ENCODE measurements at places on chromosomes 16 and 17. TPM values are rescaled to one million over a fixed set of nuclear protein-coding genes. Genes with fewer than 3 reads are reported as not detected.

GRCh38 chr17:61398721-61399130, 917 bp upstream of the TBX2 start:
- DNase-seq = no peak

GRCh38 chr17:67520252-67520906, 143.3 kb downstream of the PITPNC1 start:
- DNase-seq = no peak

GRCh38 chr17:60303406-60304099, 88.4 kb downstream of the USP32 start:
- no peak for DNase-seq

GRCh38 chr16:10685709-10686108, 9.0 kb downstream of the TEKT5 start:
- DNase-seq = no peak

DNA sequence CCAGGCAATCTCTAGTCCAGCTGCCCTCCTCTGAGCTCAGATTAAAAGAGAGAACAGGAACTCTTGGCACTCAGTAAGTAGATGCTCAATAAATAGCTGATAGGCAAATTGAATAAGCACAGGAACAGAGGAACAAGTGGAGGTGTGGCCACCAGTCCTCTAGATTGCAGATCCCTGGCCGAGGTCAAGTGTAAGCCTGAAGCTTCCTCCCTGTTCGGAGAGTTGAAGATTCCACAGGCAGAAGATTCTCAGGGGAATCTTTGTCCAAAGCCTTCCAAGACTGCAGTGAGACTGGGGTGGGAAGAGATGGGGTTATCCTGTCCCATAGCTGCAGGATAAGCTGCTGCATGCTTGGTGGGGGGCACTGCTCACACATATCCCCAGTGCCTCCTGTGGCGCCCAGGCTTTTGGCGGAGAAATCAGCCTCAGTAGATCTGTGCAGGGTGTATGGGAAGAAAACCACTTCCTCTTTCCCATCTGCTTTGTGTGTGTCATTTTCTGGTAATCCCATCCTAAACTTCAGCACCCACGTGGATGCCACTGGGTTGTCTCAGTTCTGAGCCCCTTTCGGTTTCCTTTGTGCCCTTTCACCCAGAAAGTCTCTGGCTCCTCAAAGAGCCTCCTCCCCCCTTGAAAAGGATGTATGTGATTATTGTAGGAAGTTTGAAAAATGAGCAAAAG, 12.1 kb downstream of the CD300A start:
- no peak for DNase-seq

GRCh38 chr16:35792516-35793285, 2333.3 kb downstream of the TP53TG3F start:
- DNase-seq = no peak

GRCh38 chr17:64223283-64223682, 39.8 kb downstream of the TEX2 start:
- no peak for DNase-seq

DNA sequence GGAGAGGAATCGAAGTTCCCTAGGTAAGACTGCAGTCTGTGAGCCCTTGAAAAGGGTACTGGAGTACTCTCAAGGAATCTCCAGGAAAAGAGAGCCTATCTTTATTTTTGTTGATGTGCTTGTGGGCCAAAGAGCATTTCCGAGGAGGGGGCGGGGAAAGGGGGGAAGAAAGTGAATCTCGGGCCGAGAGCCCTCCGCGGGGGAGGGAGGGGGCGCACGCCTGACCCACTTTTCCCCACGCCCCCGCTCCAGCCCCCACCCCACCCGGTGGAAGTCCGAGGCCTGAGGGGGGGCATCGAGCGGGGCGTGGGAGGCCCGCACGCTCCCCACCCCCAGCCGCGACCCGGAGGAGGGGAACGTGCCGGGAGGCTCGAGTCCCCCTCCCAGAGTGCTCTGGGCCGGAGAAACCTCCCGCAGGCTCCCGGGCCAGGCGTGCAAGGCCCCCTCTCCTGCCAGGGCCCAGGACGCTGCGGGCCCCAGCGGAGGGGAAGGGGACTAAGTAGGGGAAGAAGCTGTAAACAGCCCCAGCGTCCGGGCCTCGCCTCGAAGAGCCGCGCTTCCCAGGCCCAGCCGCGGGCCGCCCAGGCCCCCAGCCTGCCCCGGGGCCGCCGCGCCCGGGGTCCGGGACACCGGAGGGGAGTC, 444 bp downstream of the HELZ start:
- no peak for DNase-seq

- DNase-seq = no peak
Observed at GRCh38 chr17:20083156-20083859, 74.1 kb downstream of the SPECC1 start.

DNA sequence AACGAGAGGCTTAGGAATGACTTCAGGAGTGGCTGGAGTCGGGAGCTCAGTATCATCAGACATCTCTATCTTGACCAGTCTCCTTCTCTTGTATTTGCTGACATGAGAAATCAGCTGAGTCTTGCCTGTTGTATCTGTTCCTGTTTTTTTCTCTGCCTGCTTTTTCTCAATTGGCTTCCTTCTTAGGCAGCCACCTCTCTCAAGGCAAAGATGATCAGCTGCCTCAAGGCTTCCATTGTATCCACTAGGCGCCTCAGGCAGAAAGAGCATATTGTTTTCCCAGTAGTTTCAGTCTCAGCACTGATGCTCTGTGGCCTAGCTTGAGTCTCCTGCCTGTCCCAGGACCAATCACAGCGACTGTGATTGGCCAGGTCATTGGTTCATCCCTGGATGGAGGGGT, 306.2 kb downstream of the CPPED1 start:
- DNase-seq = no peak

CDK3 gene
- 11.5 TPM for total RNA-seq

Measured in kidney epithelial cell (primary cell).